CD4-positive, alpha-beta T cell treated with Interleukin-1 beta for 1 hour (primary cell): ENCODE measurements at places on chromosomes 13 and 19.

GRCh38 chr19:7873304-7874075 lies 700 bp downstream of the PRR36 start:
- no peak for DNase-seq

DNA sequence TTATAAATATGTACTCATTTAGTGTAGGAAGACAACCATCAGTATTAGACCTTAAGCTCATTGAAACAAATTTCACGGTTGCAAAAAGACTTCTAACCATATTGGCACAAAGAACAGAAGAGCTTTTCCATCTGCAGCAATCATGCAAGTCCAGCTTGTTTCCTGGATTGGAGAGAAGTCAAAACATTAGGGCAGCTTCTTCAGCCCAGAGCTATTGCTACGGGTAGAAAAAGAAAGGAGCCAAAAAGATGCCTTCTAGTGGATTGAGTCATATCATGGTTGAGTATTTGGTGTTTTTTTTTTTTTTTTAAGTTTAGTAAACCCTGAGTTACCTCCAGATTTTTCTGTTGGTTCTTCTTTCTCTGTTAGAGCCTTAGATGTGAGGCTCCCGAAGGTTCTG lies 99.8 kb downstream of the WDFY2 start:
- no peak for DNase-seq

DNA sequence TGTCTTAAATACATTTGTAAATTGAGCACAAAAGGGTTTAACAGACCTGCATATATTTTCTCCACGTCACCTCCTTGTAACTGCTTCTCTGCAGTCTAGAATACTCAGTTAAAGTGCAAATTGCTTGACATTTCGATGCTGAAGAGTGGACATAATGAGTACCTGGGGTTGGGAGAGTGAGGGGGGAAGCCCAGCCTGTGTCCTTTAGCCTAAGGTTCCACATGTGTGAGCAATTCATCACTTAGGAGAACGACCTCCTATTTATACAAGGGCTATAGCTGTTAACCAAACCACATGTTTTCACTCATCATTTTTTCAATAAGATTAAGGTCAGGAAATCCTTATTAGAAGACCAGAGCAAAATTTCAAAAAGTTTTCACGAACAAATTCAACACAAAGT lies 29.5 kb downstream of the PCDH9 start:
- DNase-seq: no peak

DNA sequence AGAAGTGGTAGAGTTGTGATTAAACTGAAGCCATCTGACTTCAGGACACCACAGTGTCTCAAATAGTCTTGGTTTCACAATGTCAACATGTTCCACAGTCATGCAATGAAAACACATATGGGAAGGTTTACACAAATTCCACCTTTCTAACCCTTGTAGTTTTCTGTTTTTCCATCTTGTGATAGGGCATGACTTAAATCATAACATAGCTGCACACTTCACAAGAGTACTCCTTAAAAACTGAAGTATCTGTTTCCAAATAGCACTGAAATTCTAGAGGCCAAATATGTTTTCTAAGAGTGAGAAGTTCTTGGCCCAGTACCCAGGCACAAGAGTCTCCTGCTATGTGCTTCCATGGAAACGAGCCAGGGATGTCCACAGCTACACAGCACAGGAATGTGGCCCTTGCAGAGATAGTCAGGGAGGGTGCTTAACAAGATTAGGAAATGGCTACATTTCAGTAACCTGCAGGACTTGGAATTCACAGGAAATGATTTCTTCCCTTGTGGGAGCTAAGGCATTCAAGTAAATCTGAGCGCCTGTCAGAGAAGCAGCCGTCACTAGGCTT lies 269.1 kb downstream of the NDFIP2 start:
- no peak for DNase-seq

- no peak for DNase-seq
Measured at GRCh38 chr19:30570194-30570593, 198.0 kb downstream of the ZNF536 start.

GRCh38 chr19:35144600-35145436 lies 1.8 kb downstream of the FXYD7 start:
- peak; percentile 42 for DNase-seq

DNA sequence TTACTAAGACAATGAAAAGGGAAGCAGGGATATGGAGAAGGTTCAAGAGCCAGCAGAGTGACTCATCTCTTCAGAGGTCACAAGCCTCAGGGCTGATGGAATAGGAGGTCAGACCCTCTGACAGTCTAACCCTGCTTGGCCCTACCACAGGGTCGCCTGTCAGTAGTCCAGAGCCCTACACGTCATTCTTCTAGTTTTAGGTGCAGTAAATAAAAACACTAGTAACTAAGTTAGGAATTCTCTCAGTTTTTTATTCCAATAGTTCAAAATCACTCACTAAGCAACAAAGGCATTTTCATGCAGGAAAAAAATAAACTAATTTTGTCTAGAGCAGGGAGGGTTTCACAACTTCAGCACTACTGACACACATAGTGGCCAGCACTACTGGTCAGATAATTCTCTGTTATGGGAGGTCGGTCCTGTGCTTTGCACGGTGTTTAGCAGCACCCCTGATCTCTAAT lies 27.2 kb downstream of the FOXO1 start:
- peak; percentile 50 for DNase-seq

DNA sequence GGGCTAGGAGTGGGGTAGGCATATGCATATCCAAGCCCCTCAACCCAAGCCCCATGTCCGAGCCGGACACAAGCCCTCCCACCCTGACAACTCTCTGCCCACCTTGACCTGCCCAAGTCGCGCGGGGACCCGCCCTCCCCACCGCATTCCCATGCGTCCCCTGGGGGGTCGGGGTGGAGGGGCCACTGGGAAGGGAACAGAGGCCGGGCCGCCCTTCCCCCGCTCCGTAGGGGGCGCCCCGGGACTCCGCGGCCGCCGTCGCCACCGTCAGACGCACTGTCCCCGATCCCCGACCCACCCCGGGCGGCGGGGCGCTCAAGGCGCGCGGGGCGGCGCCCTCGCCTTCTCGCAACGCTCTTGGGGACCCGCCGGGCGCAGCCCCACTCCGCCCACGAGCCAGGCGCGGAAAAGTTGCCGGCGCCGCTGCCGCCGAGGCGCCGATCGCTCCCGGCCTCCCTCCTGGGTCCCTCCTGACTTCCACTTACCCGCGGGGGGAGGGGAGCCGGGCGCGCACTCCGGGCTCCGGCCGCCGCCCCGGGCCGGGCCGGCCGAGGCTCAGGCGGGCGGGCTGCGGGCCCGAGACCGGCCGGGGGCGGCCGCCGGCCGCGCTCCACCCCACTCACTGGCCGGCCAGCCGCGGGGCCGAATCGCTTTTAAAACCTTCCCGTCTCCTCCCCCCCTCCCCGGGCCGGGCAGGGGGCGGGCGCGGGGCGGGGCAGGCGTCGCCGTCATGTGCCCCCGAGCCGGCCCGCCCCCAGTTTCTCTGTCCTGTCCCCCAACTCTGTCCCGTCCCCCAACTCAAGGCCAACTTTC lies 34.4 kb upstream of the NANOS3 start:
- peak; percentile 91 for DNase-seq

- no peak for DNase-seq
Measured at GRCh38 chr19:6470173-6470572, 6.1 kb downstream of the CRB3 start.

GRCh38 chr13:91399189-91400062 lies 1.0 kb downstream of the GPC5 start:
- no peak for DNase-seq

DNA sequence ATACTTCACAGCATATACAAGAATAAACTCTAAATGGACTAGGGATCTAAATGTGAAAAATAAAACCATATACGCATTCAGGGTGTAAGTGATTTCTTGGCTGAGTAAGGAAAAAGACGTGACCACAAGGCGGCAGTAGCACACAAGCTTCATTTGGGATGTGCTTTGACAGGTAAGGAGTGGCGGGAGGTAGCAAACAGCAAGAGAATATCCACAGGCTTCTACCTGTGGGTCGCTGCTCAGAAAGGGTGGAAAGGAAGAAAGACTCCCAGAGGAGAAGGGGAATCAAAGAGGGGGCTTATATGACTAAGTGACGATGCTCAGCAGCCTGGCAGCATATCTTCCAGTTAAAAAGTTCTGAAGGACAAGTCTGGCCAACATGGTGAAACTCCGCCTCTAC lies 2.5 kb upstream of the ZNF121 start:
- DNase-seq: peak; percentile 82

- DNase-seq: no peak
Measured at GRCh38 chr13:112892426-112893206, 76.4 kb upstream of the MCF2L start.

DNA sequence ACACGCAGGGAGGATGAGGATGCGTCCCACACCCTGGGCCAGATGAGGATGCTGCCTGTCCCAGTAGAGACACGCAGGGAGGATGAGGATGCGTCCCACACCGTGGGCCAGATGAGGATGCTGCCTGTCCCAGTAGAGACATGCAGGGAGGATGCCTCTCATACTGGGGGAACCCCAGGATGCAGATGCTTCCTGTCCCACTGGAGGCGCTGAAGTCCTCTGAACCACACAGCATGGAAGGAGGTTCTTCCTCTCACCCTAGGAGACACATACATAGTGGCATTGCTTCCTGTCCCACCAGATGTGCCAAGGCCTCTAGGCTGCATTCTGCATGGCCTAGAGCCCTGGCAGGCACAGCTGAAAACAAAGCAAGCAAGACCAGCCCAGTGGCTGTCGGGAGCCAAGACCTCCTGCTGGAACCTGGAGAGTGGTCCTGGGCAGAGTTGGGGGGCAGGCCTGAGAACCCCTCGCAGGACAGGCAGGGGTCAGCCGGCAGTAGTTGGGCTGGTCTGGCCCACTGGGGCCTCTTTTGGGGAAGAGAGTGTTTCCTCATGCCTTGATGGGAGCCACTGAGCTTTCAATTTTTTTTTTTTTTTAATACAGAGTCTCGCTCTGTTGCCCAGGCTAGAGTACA lies 4.3 kb downstream of the HPN start:
- DNase-seq: peak; percentile 42

DNA sequence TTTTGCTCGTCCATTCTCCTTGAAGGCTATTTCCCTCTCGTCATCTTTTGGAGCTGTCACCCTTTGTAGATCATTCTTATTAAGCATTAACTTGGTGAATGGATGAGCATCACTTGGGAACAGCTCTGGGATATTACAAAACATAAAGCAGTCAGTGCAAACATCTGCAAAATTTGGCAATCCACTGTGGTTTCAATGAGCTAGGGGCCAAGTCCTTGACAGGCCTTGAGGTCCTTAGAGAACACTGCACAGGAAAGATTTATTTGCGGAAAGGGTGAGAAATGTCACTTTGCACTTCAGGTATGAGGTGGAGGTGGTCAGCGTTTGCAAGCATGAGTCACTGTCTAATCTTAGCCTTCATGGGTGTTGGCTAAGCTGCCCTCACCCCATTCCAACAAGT lies 239.7 kb upstream of the MAB21L1 start:
- DNase-seq: no peak

DNA sequence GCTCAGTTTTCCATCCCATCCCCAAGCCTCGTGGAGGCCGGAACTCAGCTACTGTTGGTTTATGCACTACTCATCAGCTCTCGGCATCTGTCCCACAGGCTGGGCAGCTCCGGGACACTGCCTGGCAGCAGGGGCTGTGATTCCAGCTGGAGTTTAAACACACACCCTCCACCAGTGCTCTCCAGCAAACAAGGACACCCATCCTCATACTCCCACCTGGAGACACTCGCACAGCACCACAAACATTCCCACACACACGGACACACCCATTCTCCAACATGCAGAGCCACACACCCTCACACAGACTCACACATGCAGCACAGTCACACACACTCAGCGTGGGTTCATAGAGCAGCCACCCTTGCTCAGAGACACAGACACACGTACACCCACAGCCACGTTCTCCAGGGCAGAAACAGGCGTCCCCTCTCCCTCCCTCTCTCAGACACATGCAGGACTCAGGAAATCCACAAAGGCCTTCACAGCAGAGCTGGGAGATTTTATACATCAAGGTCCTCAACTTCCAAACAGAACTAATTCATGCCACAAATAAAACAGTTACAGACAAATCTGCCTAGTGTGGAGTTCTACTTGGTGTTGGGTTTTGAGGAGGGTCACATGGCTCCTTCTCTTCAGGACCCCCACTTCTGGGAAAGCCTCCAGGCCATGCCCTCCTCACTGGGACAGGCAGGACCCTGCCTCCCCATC lies 785.4 kb downstream of the UQCRFS1 start:
- DNase-seq: no peak

- DNase-seq: no peak
Measured at GRCh38 chr13:33015791-33016323, 366 bp upstream of the KL start.

GRCh38 chr13:96297360-96297759 lies 207.5 kb downstream of the HS6ST3 start:
- no peak for DNase-seq

DNA sequence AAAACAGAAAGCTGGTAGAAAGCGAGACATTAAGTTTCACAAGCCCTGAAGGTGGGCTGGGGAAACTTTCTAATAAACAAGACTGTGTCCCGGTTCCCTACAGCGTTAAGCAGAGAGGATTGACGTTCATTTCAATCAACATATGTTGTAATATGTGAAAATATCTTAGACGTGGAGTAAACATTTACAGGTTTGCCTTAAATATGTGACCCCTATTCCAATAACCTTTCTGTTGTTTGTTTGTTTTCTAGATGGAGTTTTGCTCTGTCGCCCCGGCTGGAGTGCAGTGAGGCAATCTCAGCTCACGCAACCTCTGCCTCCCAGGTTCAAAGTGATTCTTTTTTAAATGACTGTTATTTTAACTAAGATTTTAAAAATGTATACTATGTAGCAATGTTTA lies 526.2 kb downstream of the SUCLA2 start:
- no peak for DNase-seq

GRCh38 chr19:44753932-44754749 lies 5.6 kb downstream of the BCL3 start:
- DNase-seq: peak; percentile 75
